Gastroesophageal sphincter (tissue), 4 donors: ENCODE measurements at places on chromosomes 16 and 17.

GRCh38 chr17:61806081-61806828, 57.1 kb downstream of the BRIP1 start:
- ATAC-seq = no peak

GRCh38 chr17:45260204-45260783, 1.6 kb downstream of the SPATA32 start:
- ATAC-seq = no peak

DNA sequence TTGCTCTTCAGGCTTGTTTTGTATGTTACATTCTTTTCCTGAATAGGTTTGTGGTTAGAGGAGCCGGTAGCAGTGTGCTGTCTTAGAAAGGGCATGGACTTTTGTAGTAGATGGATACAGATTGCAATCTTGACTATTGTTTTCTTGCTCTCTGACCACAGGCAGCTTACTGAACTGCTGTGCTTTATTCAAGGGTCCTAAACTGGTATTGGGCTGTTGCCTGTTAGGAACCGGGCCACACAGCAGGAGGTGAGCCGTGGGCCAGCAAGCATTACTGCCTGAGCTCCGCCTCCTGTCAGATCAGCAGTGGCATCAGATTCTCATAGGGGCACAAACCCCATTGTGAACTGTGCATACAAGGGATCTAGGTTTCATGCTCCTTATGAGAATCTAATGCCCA, 373.9 kb downstream of the CPPED1 start:
- ATAC-seq = no peak

DNA sequence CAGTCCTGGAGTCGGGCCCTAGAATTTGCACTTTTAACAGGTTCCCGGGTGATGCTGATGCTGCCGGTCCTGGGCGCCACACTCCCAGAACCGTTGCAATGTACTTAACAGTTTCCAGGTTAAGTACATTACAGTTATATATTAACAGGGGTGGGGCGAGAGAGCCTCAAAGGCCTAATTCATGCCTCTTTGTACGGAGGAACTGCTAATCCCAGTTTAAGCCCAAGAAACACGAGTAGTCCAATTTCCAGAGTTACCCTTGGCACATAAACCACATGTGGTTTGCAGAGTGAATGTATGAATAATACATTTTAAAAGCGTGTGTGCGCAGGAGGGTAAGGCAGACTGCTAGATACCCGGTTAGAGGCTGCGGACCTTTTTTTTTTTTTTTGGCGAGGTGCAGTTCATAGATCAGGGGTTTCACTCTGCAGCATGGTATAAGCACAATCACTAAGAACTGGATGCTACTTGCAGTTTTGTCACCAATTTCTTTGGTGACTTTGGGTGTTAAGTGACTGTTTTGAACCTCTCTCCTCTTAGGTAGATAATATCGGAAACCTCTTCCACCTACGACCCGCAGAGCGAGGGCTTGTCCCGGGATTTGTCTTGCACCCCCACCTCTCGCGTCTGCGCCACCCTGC, 713 bp downstream of the COX11 start:
- no peak for ATAC-seq

DNA sequence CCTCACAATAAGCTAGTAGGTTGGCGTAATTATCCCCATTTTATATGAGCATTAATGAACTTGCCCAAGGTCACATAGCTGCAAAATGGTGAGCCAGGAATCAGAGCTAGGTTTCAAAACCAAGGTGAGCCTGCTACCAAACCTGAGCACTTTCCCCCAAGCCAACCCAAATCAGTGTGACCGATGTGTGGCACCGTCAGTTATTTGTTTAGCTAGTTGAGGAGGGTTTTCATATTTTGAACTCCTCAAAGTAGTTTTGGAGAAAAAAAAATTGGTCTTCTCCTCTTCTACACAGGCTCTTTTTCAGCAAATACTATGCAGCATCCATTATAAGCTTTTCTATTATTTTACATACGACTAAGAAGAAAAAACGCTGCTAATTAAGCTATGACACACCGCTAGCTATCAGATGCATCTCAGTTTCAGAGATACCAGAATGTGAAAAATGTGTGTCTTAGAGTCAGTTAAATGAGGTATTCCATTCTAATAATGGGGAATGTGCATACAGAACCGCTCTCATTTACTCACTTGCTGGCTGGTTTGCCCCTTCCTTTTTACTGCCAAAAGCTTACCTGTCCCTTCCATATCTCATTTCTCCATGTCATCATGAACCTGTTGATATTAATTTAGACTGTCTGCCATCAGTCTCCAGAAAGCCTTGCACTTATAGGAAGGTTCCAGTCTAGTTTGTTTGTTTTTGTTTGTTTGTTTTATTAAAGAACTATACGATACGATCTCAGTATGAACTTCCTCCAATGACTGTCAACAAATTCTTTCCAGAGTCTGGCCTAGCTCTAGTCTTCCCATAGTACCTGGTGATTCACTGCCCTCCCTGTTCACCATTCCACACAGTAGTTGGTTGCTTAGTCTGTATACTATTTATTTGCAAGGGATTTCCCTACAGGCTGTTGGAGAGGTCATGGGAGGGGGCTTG, 2.2 kb upstream of the TBX4 start:
- ATAC-seq = no peak

- no peak for ATAC-seq
Measured at GRCh38 chr16:78749745-78750268, 650.4 kb downstream of the WWOX start.

GRCh38 chr17:82808921-82809905, 30.6 kb downstream of the ZNF750 start:
- no peak for ATAC-seq

DNA sequence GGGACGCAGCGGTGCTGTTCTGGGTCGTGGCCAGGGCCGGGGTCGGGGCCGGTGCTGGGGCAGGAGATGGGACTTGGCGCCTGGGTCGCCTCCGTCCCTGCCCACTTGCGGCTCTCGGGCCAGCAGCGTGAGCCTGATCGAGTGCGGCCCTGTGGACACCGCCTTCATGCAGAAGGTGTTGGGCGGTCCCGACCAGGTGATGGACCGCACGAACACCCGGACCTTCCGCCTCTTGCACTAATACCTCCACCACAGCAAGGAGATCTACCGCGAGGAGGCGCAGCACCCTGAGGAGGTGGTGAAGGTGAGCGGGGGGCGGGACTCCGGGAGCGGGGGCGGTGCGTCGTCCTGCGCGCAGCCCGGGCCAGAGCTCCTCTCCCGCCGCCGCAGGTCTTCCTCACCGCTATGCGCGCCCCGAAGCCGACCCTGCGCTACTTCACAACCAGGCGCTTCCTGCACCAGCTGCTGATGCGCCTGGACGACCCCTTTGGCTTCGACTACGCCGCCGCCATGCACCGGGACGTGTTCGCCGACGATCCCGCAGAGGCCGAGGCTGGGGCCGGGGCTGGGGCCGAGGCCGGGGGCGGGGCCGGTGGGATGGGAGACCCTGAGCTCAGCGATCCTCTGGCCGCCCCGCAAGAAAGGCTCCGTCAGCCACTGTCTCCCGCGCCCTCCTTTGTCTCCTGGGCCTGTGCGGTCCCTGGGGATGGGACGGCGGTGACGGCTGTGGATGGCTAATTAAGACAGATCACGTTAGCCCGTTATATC, 4.5 kb upstream of the HSD17B1 start:
- peak; percentile 54 for ATAC-seq

GRCh38 chr16:78446992-78447563, 347.6 kb downstream of the WWOX start:
- ATAC-seq = no peak

- no peak for ATAC-seq
Measured at GRCh38 chr16:67372664-67373063, 20.6 kb downstream of the TPPP3 start.

DNA sequence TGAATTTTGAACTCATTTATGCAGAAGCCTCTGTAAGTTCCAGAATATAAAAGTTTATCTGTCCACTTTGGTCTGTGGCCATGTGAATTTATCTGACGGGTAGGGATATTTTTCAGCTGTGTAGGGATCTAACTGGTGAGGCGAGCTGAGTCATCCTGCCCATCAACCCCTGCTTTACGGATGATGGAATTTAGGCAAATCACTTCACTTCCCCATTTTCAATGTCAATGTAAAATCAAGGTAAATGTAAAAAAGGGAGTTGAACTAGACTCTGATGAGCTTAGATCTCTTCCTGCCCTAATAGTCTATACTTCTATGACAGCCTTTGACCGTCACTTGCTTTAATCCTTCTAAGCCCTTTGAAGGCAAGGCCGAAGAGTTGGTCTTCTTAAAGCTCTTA, 2.6 kb downstream of the SLC16A6 start:
- no peak for ATAC-seq
